Hematopoietic multipotent progenitor cell treated with erythropoietin and hydrocortisone succinate and interleukin-3 and kit ligand, for 4 days (in vitro differentiated cells): ENCODE measurements at places on chromosomes 13 and 19.
A peak's percentile ranks its signal among the peaks of the same experiment; 100 is the strongest.

GRCh38 chr13:88544836-88545235 lies 873.7 kb downstream of the SLITRK5 start:
- DNase-seq = no peak

DNA sequence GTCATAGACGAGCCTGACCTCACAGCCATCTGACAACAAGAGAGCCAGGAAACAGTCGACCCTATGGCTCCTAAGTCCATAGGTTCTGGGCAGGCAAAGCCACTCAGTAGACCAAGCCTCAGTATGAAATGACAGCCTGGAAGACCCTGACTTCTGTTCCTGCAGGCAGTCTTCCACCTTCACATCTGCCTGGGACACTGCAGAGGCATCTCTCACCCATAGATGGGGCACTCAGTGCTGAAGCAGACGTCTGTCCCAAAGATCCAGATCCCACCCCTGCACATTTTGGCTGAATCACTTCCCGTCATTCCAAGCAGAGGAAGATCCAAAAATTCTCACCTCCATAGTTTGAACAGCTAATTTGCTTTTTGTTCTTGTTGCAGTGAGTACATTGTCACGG lies 139.3 kb upstream of the ZNF507 start:
- no peak for DNase-seq

GRCh38 chr19:19010551-19010950 lies 22.8 kb downstream of the SUGP2 start:
- no peak for DNase-seq

GRCh38 chr13:98208606-98209005 lies 31.5 kb upstream of the RNF113B start:
- no peak for DNase-seq

DNA sequence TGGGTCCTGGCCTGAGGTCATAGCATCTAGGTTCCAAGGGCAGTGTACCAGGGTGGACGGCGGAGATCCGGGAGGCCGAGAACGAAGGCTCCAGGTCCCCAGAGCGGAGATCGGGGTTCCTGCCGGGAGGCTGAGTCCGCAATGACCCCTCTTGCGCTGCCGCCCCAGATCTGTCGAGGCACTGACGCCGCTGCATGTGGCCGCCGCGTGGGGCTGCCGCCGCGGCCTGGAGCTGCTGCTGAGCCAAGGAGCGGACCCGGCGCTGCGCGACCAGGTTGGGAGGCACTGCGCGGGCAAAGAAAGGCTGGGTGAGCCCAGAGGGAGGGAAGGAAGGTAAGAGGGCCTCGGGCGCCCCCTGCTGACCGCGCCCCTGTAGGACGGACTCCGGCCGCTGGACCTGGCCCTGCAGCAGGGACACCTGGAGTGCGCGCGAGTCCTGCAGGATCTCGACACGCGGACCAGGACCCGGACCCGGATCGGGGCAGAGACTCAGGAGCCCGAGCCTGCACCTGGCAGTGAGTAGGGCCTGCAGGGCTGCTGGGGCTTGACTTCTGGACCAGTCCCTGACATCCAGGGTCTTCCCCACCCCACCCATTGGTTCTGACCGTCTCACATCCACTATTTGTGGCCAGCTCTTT lies 906 bp downstream of the ANKLE1 start:
- peak; percentile 95 for DNase-seq

DNA sequence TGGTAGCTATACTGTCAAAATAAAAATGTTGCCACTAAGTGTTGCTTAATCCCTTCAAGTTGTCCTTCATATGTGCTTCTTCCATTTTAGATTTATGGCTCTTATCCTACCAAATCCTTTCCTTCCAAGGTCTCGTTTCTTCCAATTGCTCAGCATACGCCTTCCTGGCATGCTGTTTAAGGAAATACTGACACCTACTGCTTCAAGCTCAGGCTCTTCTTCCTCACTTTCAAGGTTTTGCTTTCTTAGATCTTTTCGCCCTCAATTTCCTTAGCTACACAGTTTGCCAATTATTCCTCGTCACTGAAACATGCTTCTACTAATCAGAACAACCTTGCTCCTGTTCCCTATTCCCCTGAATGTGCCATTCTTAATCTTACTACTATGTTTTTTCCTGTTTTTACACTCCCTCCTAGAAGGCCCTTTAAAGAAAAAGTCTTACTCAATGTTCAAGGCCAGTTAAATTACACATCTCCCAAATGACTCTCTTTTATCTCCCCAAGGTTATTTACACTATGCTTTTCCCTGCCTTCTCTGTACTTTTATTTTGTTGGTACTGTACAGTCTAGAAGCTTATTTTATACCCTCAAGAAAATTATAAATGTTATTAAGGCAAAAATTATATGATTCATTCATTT lies 343.1 kb downstream of the MZT1 start:
- peak; percentile 7 for DNase-seq

DNA sequence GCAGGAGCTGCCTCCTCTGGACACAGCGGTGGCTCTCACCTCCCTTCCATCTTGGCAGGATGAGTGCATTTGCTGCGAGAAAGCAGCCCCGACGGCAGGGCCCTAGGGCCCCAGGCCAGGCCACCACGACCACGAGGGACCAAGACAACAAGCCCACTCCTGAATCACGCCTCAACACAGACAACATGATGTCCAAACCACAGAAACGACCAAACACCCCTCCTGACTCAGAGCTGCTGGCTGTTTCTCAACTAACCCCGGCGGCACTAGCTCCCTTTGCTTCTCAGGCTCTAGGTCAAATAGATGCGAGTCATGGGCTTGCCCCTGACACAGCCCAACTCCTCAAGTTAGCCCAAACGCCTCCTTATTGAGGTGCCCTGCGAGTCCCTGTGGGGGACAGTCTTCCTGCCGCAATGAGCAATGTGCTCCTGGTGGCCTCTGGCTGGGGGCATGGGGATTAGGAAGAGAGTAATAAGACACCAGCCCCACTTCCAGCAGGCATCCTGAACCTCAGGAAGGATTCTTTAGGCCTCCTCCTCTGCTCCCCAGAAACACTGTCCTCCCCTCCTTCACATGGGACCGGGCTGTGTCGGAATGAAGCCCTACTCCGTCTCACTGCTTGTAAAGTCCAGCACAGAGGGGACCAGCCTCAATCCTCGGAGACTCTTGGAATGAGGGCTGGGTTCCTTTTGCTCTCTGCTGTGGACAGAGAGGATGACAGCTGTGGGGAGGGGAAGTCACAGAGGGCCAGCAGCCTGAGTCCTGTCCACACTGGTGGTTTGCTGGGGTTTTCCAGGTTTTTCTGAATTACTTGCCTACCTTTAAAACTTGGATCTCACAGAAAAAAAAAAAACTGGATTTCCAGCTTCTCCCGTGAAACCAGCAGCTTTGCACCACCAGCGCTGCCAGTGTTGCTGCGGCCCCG lies 6.9 kb upstream of the ATF5 start:
- DNase-seq = peak; percentile 46

- no peak for DNase-seq
Observed at GRCh38 chr13:29571876-29572570, 23.5 kb downstream of the SLC7A1 start.

- no peak for DNase-seq
Observed at GRCh38 chr13:42086582-42086981, 38.1 kb downstream of the DGKH start.

- no peak for DNase-seq
Observed at GRCh38 chr13:38707460-38707859, 20.6 kb downstream of the FREM2 start.

DNA sequence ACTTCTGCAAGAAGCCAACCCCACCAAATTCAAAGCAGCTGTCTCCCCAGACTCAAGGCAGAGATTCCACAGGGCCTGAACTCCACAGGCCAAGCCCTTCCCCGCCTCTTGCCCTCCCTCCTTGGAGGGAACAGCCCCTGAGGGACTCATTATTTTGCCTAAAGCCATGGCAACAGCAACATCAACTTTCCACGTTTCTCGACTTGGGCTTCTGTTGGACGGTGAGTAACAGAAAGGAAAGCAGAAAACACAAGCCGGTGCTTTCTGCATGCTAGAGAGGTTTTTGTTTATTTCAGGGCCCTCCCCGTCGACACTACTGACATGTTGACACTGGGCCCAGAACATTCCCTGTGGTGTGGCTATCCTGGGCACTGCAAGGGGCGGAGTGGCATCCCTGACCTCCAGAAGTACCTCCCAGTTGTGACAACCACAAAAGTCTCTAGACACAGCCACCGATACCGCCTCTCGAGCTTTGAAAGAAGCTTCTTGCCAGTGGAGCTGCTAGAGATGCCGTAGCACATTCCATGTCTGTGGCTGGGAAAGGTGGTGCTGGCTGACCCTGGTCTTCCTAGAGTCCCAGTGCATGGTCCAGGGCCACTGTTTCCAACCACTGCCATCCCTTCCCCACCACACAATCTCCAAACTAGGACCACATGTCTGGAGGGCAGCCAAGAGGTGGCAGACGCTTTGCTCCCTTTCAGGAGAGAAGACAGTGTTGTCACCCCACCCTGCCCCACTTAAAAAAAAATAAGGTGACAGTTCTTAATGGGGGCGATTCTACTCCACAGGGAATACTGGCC lies 12.8 kb downstream of the CAPS start:
- DNase-seq = no peak

DNA sequence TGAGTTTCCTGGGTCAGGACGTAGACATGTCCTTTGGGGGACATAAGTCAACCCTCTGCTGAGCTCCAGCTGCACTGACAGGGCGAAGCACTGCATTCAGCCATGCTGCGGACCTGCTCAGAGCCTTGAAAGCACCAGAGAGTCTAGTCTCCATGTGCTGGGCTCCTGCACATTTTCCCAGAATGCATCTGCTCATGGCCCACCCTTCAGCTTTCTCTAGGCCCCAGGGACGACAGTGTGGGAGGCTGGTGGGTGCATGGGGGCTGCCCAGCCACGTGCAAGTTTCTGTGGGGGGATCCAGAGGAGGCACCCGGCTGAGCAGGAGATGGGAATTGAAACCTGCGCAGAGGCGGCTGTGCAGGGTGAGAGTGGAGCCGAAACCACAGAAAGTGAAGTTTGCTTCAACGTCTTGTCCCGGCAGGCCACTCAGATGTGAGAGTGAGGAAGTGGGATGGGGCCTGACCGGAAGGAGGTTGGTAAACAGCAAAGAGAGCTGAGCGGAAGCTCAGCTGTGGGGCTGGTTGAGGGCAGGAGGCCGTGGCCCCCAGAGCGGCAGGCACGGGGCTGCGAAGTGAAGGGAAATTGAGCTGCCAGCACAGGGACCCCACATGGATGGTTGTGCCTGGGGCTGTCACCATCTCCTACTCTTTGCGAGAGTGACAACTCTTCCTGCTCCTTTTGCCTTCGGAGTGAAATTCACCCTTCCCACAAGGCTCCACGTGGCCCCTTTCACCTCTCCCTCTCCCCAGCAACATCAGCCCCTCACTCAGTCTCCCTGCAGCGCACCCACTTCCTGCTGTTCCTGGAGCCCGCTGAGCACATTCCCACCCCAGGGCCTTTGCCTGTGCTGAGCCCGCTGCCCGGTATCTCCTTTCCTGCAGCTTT lies 11.8 kb downstream of the PGLS start:
- DNase-seq = peak; percentile 95

DNA sequence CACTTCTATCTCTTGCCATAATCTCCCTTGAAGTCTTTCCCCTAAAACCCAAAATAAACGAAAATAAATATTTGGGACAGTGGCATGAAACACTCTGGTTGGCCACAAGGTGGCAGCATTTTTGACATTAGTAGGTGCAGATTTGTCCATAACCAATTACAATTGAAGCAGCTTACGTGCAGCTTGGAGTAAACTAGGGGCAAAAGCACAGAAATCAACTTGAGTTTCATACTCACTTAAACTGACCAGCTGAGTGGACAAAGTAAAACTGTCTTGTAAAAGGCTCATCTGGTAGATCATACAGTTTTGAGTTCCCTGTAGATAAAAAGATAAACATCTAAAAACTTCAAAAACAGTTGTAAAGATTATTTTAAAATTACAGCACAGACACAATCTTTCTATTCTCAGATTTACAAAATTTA lies 18.8 kb downstream of the PDCD5 start:
- peak; percentile 87 for DNase-seq

GRCh38 chr19:35786299-35787160 lies 11.2 kb downstream of the ARHGAP33 start:
- no peak for DNase-seq

- no peak for DNase-seq
Observed at GRCh38 chr13:51612867-51613266, 28.6 kb downstream of the WDFY2 start.

DNA sequence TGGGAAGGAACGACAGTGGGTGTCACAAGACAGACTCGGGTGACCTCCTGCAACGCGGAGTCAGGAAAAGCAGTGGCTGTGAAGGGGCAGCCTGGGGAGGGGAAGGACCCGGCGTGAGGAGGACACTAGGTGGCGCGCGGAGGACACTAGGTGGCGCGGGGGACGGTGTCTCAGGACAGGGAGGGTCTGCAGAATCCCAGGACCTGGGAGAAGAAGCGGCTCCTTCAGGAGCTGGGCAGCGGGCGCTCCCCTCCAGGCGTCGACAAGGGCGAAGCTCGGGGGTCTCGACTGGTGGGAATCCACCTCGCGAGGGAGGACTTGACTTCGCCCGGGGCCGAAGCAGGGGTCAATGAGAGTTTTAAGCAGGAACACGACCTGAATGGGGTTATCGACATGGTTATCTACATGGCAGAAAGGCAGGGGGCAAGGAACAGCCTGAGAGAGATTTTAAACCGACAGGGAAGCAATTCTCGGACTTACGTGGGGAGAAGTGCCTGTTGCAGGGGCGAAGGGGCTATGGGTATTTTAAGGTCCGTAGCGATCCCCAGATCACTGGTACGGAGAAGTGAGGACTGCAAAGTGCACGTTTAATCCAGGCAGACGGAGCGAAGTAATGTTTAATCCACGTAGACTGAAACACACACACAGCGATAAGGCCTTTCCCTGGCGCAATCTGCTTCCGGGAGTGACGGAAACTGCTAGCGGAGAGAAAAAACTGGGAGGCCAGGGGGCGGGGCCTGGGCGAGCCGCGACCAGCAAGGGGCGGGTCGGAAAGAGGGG lies at the start of gene ZNF616:
ZNF616 (minus strand) TSS at position 687 of the 780 bp plus-strand sequence. CDS start 9,426 bp downstream, outside the sequence.
- DNase-seq = peak; percentile 97

- no peak for DNase-seq
Observed at GRCh38 chr13:76466043-76466442, 420.2 kb downstream of the KCTD12 start.

GRCh38 chr13:38872693-38873092 lies 117.9 kb downstream of the STOML3 start:
- peak; percentile 63 for DNase-seq

DNA sequence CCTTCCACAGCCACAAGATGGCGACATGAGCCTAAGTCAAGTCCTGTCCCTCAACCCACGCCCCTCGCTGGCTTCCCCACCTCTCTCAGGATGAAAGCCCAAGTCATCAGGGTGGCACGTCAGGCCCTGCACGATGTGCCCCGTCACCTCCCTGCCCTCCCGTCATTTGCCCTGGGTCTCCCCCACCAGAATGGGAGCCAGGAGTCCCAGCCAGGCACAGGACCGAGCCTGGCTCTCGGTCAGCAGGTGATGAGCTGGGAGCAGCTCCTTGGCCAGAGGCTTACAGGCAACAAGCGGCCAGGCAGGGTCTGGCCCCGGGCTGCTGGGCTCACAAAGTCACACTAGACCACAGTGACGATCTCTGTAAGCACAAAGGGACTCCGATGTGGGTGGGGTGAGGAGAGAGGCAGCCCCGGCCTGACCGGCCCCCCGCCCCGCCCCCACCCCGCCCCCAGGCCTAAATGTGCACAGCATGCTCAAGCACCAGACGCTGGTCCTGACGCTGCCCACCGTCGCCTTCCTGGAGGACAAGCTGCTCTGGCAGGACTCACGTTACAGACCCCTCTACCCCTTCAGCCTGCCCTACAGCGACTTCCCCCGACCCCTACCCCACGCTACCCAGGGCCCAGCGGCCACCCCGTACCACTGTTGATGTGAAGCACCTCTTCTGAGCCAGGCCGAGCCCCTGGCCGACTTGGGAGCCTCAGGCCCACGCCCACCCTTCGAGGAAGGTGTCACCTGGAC lies 7.3 kb downstream of the MRPL4 start:
- DNase-seq = peak; percentile 97
